Smooth muscle cell of bladder (primary cell): ENCODE measurements at places on chromosomes 2 and 18. TPM values are rescaled to one million over a fixed set of nuclear protein-coding genes. Genes with fewer than 3 reads are reported as not detected.

CHRND gene
- total RNA-seq = not detected in 2 replicates

AFF3 gene
- 0.28 and 0.71 TPM in 2 replicates for total RNA-seq

CAPN13 gene
- not detected in 2 replicates for total RNA-seq

CAVIN2 gene
- 10.4 and 16.4 TPM in 2 replicates for total RNA-seq

ALPG gene
- not detected in 2 replicates for total RNA-seq

KIF1A gene
- not detected in 2 replicates for total RNA-seq

PRSS56 gene
- total RNA-seq = not detected in 2 replicates

AMER3 gene
- not detected in 2 replicates for total RNA-seq

STARD6 gene
- total RNA-seq = not detected in 2 replicates

GDF7 gene
- 0.09 and 0.14 TPM in 2 replicates for total RNA-seq

LRATD1 gene
- 0.09 and 0.28 TPM in 2 replicates for total RNA-seq

PLGLB1 gene
- 0.43 and 1.8 TPM in 2 replicates for total RNA-seq

ANKRD30BL gene
- total RNA-seq = not detected in 2 replicates

TBR1 gene
- total RNA-seq = under 0.01 TPM in 1 of 2 replicates, not detected in the other

COMMD1 gene
- 41.5 and 44.5 TPM in 2 replicates for total RNA-seq

SCYGR7 gene
- not detected in 2 replicates for total RNA-seq

RAMP1 gene
- total RNA-seq = 10.1 and 10.5 TPM in 2 replicates

SCG2 gene
- 2.1 and 3.3 TPM in 2 replicates for total RNA-seq

ARHGEF33 gene
- total RNA-seq = 0.57 and 0.74 TPM in 2 replicates

REG3G gene
- not detected in 2 replicates for total RNA-seq

CFAP221 gene
- not detected in 2 replicates for total RNA-seq

MSH6 gene
- total RNA-seq = 23.8 and 38.0 TPM in 2 replicates

CIB4 gene
- not detected in 2 replicates for total RNA-seq

COL5A2 gene
- 779 and 785 TPM in 2 replicates for total RNA-seq

PROKR1 gene
- not detected in 2 replicates for total RNA-seq

REG3A gene
- not detected in 2 replicates for total RNA-seq

GPR39 gene
- total RNA-seq = 0.28 TPM in 2 replicates

HSBP1L1 gene
- total RNA-seq = 9.2 and 9.7 TPM in 2 replicates

ABCG8 gene
- total RNA-seq = not detected in 2 replicates

CYTIP gene
- 0.28 TPM in 1 of 2 replicates, not detected in the other for total RNA-seq

CCDC150 gene
- total RNA-seq = 1.9 and 3.3 TPM in 2 replicates

CCDC102B gene
- total RNA-seq = 45.7 and 63.3 TPM in 2 replicates

SGPP2 gene
- total RNA-seq = not detected in 2 replicates

HRH4 gene
- total RNA-seq = under 0.01 and 0.18 TPM in 2 replicates
